ENCODE measurements at places on chromosomes 7 and 10. TPM values are rescaled to one million over a fixed set of nuclear protein-coding genes. Genes with fewer than 3 reads are reported as not detected.

Gene COBL
- 92.1 TPM for total RNA-seq

Gene EIF5AL1
- not detected for total RNA-seq

Gene SYCE1
- total RNA-seq = not detected

Gene SYT15B
- total RNA-seq = 1.4 TPM

Gene KCNH2
- 70.1 TPM for total RNA-seq

Gene AGAP9
- total RNA-seq = 1.4 TPM

Gene TLX1
- total RNA-seq = not detected

DNA sequence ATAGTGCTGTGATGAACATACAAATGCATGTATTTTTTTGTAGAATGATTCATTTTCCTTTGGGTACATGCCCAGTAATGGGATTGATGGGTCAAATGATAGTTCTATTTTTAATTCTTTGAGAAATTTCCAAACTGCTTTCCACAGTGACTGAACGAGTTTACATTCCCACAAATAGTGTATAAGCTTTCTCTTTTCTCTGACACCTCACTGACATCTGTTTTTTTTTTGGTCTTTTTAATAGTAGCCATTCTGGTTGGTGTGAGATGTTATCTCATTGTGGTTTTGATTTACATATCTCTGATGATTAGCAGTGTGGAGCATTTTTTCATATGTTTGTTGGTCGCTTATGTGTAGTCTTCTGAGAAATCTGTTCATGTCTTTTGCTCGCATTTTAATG, 195.0 kb upstream of the AGK start:
- DNase-seq = no peak

DNA sequence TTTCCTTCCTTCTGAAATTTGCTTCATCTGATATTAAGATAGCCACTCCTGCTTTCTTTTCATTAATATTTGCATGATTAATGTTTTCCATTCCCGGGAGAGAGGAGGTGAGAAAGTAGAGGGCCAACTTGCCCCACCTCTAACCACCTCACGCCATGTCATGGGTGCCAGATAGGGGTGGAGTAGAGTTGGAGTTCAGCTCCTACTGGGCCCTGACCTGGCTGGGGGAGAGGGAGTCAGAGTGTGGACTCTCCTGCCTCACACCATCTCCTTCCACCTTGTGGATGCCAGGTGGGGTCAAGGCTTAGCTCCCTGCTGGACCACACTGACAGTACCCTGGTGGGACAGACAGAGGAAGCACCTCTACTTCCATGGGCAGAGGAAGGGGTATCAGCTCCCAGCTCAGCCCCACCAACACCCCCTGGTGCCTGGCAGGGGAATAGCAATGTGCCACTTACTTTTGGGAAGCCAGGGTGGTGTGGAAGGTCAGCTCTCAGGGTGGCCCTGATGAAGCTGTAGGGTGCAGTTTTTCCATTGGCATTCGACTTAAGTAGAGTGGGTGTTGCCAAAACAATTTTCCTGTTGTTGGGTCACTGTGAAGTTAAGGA, 28.0 kb downstream of the CHST12 start:
- no peak for DNase-seq

DNA sequence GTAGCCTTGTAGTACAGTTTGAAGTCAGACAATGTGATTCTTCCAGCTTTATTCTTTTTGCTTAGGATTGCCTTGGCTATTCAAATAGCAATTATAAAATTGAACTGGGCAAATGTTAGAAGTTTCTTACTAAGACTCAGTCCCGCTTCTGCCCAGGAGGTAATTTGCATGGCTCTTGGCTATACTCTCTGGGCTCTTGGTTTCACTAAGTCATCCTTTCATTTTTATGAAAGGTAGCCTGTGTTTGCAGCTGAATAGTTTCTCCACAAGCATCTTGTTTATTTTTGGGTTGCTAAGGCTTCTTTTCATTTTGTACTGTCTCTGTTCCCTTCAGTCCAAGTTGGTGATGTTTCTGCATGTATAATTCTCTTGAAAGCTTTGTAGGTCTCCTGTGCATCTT, 340.6 kb downstream of the SH2D4B start:
- DNase-seq = no peak

- no peak for DNase-seq
Observed at GRCh38 chr10:11647676-11648075, 36.2 kb upstream of the USP6NL start.

DNA sequence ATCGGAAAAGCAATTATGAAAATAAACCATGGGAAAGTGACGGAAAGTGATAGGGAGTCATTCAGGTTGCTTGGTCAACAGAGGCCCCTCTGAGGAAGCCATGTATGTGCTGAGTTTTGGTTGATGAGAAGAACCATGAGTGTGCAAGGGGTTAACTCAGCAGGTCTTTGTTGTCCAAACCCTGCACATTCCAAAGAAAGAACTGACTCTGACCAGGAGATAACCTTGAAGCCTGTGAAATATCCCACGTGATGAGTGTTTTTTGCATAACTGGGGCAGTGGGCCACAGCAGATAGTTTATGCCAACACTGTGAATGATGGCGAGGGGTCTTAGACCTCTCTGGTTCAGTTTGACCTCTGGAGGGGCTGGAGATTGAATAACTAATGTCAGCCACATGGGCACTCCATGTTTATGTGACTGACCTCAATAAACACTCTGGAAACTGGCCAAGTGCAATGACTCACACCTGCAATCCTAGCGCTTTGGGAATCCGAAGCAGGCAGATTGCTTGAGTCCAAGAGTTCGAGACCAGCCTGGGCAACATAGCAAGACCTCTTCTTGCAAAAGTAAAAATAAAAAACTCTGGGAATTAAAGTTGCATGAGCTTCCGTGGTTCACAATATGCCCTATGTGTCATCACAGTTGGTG, 154.0 kb upstream of the FOXK1 start:
- no peak for DNase-seq

GRCh38 chr7:120916121-120916520, 34.5 kb upstream of the ING3 start:
- no peak for DNase-seq

DNA sequence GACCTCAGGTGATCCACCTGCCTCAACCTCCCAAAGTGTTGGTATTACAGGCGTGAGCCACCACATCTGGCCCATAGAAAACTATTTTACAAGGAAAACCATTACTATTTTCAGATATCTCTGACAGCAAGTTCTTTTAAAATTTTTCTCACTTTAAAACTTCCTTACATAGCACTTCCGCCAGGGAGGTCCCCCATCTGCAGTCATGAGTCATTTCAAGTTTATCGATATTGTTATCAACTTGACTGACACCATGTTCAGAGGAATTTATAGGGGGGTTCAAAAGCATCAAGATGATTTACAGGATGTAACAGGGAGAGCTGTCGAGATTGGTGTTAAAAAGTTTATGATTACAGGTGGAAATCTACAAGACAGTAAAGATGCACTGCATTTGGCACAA, 88.8 kb downstream of the NRBF2 start:
- no peak for DNase-seq

- no peak for DNase-seq
Observed at GRCh38 chr10:51080311-51081006, 6.2 kb downstream of the PRKG1 start.

GRCh38 chr7:130417213-130417612, 23.6 kb downstream of the CEP41 start:
- no peak for DNase-seq

GRCh38 chr10:100683545-100684300, 61.7 kb upstream of the PAX2 start:
- no peak for DNase-seq

GRCh38 chr10:35442592-35442991, 106.3 kb downstream of the CCNY start:
- no peak for DNase-seq

- no peak for DNase-seq
Observed at GRCh38 chr10:75648351-75648750, 216.9 kb downstream of the LRMDA start.

DNA sequence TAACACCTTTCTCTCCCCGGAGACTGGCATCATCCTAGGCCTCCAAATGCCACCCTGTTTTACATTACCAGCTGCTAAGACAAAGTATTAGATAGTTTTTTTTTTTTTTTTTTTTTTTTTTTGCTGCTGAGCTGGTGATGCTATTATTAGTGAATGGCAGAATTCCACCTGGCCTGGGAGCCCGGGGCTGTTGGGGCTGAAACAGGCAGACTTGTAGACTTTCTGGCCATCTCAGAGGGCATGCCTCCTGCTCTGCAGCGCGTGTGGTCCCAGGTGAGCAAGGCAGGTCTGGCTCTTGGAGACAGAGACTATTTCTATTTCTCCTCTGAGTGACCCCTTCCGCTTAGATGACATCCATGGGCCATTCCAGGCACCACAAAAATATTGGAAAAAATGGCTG, 104.2 kb downstream of the EMX2 start:
- DNase-seq = no peak

GRCh38 chr10:72108830-72109635, 20.7 kb upstream of the SPOCK2 start:
- no peak for DNase-seq

GRCh38 chr10:30233186-30233959, 115.7 kb downstream of the MTPAP start:
- DNase-seq = no peak
